Caco-2 (cell line): ENCODE measurements at places on chromosomes 1 and 21. TPM values are rescaled to one million over a fixed set of nuclear protein-coding genes. Genes with fewer than 3 reads are reported as not detected.

The SETSIP gene
- not detected in 2 replicates for total RNA-seq

The ANGPTL3 gene
- 0.77 and 0.86 TPM in 2 replicates for total RNA-seq

The AKT3 gene
- total RNA-seq: 3.7 and 4.0 TPM in 2 replicates

The SERPINC1 gene
- 0.65 and 0.98 TPM in 2 replicates for total RNA-seq

The CD5L gene
- not detected in 2 replicates for total RNA-seq

The IVL gene
- not detected in 2 replicates for total RNA-seq

The SAMD13 gene
- total RNA-seq: 0.53 and 0.59 TPM in 2 replicates

The C1orf56 gene
- total RNA-seq: 4.8 and 6.7 TPM in 2 replicates

The NR5A2 gene
- total RNA-seq: 6.5 and 9.1 TPM in 2 replicates

The WNT9A gene
- total RNA-seq: 0.32 and 0.68 TPM in 2 replicates

The FCGR1A gene
- not detected in 2 replicates for total RNA-seq

The TSPEAR gene
- total RNA-seq: 0.12 and 0.32 TPM in 2 replicates

The HTR6 gene
- not detected in 2 replicates for total RNA-seq

The SPRR1A gene
- total RNA-seq: not detected in 2 replicates

The KCNH1 gene
- 0.16 TPM in 1 of 2 replicates, not detected in the other for total RNA-seq

The RAD54L gene
- 29.1 and 30.6 TPM in 2 replicates for total RNA-seq

The HCRTR1 gene
- total RNA-seq: not detected in 2 replicates

The TPTE gene
- total RNA-seq: not detected in 2 replicates

The KRTAP7-1 gene
- not detected in 2 replicates for total RNA-seq

The ARHGEF10L gene
- total RNA-seq: 31.3 and 34.0 TPM in 2 replicates

The SLAMF1 gene
- not detected in 2 replicates for total RNA-seq

The ATP1A2 gene
- 0.36 TPM in 1 of 2 replicates, not detected in the other for total RNA-seq

The VHLL gene
- not detected in 2 replicates for total RNA-seq
